ENCODE measurements at places on chromosomes 1 and 21.
A peak's percentile ranks its signal among the peaks of the same experiment; 100 is the strongest.

DNA sequence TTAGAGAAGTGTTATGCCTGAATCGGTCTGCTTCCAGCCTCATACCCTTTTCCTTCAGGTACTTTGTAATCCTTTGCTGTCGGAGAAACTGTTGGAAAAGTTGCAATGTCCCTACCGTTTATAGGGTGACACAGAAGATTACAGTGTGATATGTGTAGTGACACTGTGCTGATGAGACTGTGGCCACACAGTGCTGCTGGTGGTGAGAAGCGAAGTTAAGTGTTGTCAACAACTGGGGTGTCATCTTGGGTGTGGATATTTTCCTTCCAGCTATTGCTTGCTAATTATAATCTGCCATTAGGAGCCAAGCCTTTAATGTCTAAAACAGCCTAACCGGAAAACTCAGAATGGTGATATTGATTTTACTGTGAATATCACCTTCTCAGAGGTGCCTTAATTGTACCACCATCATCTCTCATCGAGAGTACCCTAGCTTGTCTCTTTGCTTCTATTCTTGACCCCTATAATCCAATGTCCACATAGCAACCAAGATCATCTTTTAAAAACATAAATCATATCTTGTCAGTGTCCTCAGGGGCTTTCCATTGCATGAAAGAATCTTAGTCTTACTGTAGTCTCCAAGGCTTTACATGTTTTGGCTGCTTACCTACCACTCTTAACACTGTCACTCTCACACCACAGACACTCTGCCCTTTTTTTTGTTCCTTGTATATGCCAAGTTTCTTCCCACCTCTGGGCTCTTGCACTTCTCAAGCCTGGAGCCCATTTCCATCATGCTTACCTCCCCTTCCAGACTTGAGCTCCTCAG lies 89.4 kb upstream of the PGD start:
- no peak for DNase-seq

DNA sequence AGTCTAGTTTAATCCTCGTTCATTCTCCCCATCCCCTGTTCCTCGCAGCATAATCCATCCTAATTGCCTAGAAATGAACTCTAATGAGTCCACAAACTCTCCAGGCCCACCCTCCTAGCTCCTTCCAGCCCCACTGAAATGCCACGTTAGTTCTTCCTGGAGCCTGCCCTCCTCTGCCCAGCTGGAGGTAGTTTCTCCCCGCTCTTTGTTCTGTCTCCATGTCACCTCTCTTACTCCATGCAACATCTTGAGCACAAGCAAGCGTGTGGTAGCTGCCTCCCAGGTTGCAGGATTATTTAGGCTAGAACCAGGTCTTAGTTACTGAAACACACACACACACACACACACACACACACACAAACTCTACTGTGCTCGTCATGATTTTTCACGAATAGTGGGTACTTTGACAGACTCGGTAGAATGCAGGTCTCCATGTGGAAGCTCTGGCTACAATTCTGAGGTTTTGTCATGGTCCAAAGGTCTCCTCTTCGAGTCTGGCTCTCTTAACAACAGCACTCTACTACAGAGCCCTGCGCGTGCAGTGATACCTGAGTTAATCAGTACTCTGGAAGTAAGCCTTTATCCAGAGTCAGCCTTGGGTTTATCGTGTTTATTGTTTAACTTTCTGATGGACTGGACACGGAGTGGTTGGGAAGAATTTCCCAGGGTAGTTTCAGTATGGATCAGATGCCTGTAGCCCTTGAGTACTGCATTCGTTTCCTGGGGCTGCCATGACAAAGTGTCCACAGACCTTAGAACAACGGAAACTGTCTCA lies 27.5 kb downstream of the HUNK start:
- DNase-seq, result no peak

DNA sequence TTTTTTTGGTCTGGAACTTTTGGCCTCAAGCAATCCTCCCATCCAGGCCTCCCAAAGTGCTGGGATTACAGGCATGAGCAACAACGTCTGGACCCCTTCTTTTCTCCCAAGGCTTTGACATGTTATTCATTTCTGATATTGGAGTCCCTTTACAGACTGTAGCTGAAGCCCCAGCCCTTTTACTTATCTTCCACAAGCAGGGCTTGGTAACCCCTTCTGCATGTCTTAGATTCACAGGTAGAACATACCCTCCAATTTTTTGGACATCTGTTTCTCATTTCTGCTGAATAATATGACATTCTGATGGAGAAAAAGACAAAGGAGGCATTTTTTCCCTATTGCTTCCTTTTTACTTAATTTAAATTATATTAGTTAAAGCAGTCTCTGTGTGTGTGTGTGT lies 39.2 kb upstream of the RGS21 start:
- DNase-seq, result no peak

DNA sequence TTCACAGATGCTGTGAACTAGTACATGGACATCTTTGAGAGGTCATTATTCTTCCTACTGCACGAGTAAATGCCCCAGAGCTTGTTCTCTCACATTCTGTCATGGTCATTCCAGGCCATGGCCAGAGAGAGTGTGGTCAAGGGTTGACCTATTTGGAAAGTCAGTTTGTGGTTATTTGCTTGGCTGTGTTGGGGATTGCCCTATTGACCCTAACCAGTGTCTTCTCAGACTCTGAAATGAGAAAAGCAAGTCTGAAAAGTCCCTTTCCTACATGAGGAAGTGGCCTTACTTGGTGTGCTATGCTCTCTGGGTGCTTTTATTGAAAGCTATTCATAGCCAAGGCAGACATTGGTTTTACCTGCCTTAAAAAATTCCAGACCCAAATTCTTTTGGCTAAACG lies 26.6 kb downstream of the CLIC6 start:
- no peak for DNase-seq

DNA sequence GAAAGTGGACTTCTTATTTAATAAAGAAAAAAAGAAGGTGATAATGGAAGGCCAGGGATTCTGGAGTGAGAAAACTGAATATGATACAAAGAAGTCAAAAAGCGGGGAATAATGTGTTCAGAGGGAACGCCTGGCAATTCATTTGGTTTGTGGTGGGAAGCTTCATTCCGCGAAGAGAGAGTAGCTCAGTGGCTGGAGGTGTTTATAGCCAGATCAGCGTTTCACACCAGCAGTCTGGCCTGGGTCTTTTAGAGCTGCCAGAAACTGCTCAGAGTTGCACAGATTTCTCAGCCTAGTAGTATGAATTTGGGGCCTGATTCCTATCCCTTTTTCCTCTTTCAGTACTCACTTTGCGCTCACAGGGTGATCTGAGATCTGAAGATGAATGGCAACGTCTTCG lies 67.8 kb upstream of the IPO9 start:
- DNase-seq, result no peak

DNA sequence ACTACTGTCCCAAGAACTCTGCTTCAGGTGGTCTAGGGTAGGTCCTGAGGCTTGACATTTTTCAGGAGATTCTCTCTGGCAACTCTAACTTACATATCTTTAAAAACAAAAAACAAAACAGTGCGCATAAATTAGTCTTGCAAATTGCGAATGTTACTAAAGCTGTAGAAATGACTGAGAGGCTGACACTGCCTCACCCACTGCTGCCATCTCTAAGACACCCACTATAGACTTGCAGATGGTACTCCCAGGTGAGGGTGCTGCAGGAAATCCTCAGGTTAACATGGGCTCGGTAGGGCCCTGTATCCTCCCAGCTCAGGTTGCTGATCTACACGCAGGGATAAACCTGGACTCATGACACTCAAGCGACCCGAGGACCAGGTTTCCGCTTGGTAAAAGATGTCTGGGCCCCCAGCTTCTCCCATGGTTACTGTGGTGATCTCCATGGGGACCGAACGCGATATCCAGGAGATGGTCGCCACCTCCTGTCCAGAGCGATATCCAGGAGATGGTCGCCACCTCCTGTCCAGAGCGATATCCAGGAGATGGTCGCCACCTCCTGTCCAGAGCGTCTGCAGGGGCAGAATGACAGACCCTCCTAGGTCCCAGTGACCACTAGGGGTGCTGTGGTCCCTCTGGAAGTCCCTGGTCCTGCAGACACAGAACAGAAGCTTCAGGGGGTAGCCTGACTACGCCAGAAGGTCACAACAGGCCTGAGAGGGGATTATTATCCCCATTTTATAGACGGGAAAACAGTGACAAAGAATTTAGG lies 16.2 kb upstream of the LY9 start:
- no peak for DNase-seq

GRCh38 chr21:42379426-42380215 lies 13.3 kb upstream of the TFF1 start:
- no peak for DNase-seq

DNA sequence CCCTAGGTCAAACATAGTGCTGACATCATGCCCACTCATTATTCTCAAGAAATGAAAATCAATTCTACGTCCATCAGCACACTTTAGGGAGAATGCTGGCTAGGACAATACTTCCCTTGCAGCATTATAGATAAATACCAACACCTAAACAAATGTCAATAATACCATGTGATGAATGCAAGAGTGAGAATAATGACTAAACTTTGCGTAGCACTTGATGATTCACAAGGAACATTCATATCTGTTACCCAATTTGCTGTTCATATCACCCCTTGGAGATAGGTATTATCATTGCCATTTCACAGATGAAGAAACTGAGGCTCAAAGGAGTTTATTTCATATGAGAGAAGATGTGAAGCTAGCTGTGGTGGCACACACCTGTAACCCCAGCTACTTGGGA lies 24.8 kb upstream of the EPS15 start:
- DNase-seq, result no peak

DNA sequence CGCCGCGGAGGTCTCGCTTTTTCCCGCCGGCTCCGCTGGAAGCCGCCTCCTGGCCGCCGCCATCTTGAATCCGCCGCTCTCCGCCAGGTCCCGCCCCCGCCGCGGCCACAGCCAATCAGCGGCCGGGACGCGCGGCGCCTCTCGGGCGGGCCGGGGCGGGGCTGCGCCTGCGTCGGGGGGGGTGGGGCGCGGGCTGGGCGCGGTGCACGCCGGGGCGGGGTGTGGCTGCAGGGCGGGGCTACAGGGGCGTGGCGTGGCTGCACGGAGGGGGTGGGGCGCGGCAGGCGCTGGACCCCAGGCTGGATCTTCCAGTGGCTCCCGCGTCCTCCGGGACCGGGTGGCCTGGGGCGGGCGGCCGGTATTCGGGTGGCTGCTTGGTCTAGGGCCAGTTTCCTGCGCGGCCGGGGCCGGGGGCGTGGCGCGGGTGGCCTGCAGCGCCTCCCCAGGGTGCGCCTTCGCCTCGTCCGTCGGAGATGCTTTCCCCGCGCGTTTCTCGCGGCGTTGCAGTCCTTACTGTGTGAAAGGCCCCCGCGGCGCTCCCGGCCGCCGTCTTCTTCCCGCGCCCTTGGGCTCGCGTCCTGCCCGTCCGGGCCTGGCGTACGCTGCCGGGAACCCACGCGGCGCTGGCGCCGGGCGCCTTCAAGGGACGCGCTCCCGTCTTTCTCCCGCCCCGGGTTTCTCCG lies 575 bp downstream of the PCNT start:
- DNase-seq, result peak; percentile 63

- DNase-seq, result no peak
These were observed 15.2 kb upstream of the FGR start for GRCh38 chr1:27650171-27650538.

DNA sequence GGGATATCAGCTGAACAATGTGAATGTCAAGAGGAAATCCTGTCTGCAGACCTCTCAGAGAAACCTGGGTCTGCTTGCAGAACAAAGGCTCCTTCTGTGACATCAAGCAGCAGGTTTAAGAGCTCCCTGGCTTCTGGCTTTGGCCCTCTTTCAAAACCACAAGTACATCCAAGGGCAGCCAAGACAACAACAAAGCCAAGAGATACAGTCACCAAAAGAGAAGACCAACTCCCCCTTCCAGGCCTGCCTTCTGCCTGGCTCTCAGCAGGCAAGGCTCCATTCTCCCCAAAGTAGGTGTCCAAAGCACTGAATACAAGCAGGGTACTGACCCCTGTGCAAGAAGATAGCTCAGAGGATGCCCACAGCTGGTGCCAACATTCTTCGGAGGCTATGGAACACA lies 11.5 kb downstream of the BCAR3 start:
- no peak for DNase-seq

DNA sequence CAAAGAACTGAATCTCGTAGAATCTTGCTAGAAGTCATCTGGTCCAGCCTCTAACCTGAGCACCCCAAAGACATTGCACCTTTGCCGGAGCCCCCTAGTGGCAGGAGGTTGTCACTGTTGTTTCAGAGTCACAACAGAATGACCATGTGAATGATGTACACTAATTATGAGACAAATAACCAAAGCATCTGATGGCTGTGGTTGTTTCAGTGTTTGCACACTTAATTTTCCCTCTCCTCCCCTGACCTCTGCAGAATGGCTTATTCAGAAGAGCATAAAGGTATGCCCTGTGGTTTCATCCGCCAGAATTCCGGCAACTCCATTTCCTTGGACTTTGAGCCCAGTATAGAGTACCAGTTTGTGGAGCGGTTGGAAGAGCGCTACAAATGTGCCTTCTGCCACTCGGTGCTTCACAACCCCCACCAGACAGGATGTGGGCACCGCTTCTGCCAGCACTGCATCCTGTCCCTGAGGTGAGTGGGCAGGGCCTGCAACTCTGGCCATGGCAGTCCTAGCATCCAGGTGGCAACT lies 26.4 kb downstream of the TRAF5 start:
- DNase-seq, result no peak

GRCh38 chr1:99777752-99778151 lies 11.3 kb upstream of the FRRS1 start:
- no peak for DNase-seq

GRCh38 chr1:218482683-218483082 lies 137.5 kb downstream of the TGFB2 start:
- DNase-seq, result no peak

DNA sequence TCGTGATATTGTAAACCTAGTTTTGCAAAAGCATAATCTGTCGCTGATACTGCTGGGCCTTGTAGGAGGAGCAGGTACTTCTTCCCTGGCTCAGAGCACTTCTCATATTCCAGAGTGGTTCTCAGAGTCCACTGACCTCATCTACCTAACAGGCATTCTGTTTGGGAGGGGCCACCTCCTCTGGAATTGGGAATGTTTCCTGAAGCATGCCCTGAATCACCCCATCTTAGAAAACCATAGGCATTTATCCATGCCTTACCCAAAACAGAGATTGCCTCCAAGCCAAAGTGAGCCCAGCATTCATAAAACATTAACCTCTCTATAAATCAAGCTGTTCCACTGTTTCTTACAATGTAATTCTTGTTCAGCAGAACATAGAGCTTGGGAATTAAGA lies 35.1 kb downstream of the SLC44A3 start:
- no peak for DNase-seq

DNA sequence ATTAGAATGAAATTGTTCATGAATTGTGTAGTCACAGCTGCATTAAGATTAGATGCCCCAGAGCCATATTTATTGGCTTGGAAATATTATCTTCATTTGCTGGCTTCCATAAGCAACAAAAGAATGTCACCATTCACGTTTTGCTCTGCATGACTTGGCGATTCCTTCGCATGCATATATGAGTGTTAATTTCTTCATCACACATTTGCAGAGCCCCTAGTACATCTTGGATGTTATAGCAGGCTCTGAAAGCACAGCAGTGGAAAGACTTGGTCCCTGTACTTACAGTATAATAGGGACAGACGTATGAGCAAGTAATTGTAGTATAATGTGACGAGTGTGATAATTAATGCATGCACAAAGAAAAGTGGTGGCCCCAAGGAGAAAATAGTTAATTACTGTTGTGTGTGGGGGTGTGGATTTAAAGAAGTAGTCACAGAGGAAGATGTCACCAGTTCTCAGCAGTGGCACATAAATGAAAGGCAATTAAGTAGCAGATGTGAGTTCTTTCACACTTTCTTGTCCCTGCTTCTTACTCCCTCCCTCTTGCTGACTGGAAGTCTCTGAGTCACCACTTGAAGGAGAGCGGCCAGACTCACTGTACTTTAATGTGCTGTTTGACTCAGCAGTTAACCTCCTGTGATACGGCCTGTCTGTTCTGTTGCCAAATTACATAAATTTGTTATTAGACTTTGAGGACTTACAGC lies 21.0 kb downstream of the S100A10 start:
- DNase-seq, result no peak
